ENCODE measurements at places on chromosomes 16 and 17.

DNA sequence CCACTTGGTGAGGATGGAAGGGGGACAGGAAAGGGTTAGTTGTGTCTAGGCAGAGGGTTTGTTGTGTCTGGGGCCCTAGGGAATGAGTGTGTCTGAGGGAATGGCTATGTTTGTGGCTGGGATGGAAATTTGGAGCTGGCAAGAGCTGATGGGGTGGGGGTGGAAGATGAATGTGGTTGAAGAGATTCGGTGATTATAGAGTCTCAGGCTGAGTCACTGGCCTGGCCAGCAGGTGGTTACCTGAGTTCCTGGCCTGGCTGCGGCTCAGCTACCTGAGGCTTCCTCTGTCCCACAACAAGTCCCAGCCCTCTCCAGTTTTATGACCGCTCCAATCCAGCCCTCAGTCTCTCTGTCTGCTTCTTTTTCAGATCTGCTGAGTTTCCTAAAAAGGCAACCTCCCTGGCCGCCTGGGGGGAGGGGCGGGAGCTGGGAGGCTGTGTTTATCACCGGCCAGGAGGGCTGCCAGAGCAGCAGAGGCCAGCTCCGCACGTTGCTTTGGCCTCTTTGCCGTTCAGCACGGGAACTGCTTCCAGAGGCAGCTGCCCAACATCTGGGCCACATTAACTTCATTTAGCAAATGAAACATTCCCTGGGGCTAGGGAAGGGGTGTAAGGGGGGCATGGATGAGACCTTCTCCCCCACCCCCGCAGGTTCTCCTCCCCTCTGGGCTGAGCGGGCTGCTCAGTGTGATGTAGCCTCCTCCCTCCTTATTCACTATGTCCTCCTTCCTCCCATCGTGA, 21.8 kb downstream of the ITGB3 start:
- DNase-seq, result no peak

- DNase-seq, result no peak
Observed at GRCh38 chr17:9230346-9230745, 209.0 kb downstream of the NTN1 start.

GRCh38 chr17:80696456-80696855, 151.8 kb downstream of the RPTOR start:
- no peak for DNase-seq

- no peak for DNase-seq
Observed at GRCh38 chr17:29135464-29135863, 44.7 kb downstream of the MYO18A start.

DNA sequence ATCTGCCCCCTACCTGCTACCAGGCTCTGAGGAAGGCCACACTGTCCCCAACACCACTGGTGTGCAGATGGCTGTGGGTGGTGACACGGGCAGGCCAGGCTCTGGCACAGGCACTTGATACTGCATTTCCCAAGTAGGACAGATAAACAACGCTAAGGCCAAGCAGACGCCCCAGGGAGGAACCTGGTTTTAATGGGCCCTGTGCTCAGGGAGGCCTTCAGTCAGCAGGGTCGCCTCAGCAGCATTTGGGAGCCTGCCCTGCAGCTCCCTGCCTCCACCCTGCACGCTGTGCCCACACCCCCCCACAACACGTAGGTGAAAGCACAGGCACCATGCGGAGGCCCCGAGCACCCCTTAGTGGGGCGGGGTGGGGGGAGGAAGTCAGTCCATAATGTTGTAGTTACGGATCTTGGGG, 3.3 kb upstream of the FASN start:
- DNase-seq, result no peak

GRCh38 chr17:56610321-56610720, 16.8 kb downstream of the NOG start:
- no peak for DNase-seq

GRCh38 chr17:30031214-30031869, 85.3 kb upstream of the NSRP1 start:
- no peak for DNase-seq

DNA sequence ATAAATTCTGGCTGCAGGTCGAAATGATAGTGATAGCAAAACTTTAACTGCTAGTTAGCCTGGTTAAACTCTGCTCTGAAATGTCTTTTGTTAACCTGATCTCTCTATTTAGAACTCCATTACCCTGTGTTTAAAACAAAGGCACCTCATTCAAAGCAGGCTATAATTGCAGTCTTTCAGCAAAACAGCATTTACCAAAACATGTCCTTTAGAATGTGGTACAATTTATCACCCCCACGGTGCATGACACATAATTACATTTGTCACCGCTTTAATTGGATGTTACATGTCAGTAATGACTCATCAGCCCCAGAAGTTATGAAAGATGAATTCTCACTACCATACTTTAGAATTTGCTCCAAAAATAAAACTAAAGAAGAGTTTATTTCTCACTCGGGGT, 295.4 kb downstream of the TOX3 start:
- DNase-seq, result no peak

GRCh38 chr16:68324780-68325357, 14.1 kb downstream of the PRMT7 start:
- DNase-seq, result no peak

- DNase-seq, result no peak
Observed at GRCh38 chr17:46977348-46977747, 1.7 kb downstream of the RPRML start.

DNA sequence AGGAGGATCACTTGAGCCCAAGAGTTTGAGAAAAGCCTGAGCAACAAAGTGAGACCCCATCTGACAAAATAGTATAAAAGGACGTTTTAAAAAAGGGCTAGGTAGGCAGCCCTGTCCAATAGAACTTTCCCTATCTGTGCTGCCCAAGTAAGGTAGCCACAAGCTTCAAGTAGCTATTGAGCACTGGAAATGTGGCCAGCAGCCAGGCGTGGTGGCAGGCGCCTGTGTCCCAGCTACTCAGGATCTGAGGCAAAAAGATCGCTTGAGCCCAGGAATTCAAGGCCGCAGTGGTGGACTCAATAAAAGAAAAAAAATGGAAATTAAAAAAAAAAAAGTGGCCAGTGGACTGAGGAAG, 1.5 kb upstream of the NQO1 start:
- DNase-seq, result no peak

GRCh38 chr16:87469169-87469568, 23.7 kb downstream of the ZCCHC14 start:
- DNase-seq, result no peak

- DNase-seq, result no peak
Observed at GRCh38 chr17:79590523-79590860, 20.4 kb downstream of the RBFOX3 start.

- no peak for DNase-seq
Observed at GRCh38 chr16:83732536-83732935, 75.2 kb upstream of the HSBP1 start.

DNA sequence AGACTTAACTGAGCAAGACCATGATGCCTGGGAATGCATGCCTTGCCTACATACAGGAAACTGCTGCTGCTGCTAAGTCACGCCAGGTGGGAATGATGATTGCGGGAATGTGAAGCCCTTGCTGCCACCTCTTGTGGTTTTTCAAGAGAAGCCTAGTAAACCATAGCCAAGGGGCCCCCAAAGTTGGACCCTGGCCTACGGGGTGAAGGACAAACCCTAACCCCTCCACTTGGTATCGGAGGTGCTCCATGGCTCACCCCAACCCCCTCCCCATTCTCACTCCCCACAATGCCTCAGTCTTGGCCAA, 233.9 kb downstream of the ZNF423 start:
- DNase-seq, result no peak

GRCh38 chr17:32876417-32877163, at the start of gene MYO1D:
TSS of gene MYO1D (minus strand) at chr17:32877124. CDS start at chr17:32876872, 252 bp downstream.
- DNase-seq, result peak; percentile 75

DNA sequence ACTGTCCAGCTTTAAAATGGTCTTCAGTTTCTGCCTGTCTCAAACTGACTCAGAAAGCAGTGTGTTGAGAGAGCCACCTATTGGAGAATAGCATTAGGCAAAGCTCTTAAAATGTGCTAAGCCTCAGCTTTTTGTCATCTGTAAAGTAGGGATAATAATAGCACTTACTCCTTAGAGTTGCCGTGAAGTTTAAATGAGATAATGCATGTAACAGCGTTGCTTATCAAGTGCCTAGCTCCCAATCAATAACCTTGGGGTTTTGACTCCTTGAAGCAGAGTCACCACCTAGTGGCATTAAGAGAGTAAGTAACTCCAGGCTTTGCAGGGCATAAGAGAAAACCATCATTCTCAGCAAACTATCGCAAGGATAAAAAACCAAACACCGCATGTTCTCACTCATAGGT, 163.3 kb downstream of the HS3ST2 start:
- DNase-seq, result no peak

- no peak for DNase-seq
Observed at GRCh38 chr16:63981639-63982038, 1140.2 kb downstream of the CDH11 start.

DNA sequence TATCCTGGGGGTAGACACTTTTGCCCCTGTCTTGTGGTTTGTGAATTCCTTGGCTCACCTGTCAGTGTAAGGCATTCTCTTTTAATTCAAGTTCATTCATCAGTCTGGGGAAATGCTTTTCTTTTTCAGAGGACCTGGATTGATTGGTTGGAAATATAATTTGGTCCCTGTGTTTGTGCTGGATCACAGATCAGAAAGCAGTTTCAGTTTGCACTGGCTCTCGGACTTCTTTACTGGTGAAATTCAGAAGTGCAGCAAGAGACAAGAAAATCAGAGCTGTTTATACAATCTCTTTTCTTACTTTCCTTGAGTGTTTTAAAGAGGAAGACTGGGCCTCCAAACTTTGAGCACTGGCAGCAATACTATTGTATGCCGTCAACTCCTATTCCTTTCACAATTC, 161.8 kb upstream of the KCNJ16 start:
- no peak for DNase-seq

DNA sequence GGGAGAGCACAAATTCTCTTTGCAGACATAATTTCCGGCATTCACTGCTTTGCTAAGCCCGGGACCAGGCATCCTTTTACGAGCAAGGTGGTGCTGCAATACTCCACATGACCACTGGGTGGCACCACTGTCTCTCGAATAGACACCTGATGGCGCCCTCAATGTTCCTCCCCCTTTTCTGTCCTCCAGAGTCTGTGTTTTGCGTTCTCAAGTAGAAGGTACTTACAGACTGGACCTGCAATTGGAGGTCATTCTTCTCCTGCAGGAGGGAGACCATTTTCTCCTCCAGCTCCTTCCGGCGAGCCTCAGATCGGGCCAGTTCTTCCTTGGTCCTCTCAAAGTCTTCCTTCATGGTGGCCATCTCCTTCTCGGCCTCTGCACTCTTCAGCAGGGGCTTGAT, 45.2 kb downstream of the MYH13 start:
- DNase-seq, result peak; percentile 64

DNA sequence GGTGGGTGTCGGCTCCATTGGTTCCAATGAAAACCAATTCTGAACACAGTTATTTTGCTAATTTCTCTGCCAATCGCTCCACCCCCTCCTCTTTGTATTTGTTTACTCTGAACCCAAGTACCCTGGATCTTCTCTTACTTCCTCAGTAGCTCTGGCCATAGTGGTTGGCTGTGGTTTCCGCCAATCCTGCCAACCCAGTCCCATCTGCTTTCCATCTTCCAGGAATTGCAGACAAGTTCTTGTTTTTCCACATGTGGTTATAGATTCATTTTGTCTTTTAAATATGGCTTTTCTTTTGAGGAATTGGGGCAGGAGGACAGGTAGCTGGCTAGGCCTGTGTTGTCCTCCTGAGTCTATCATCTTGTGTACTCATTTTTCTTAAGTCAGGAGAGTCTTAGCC, 92.0 kb downstream of the CYLD start:
- DNase-seq, result no peak

- peak; percentile 56 for DNase-seq
Observed at GRCh38 chr17:27236717-27237315, 57.1 kb upstream of the WSB1 start.

GRCh38 chr17:36024106-36024869, 6.5 kb upstream of the CCL23 start:
- no peak for DNase-seq

DNA sequence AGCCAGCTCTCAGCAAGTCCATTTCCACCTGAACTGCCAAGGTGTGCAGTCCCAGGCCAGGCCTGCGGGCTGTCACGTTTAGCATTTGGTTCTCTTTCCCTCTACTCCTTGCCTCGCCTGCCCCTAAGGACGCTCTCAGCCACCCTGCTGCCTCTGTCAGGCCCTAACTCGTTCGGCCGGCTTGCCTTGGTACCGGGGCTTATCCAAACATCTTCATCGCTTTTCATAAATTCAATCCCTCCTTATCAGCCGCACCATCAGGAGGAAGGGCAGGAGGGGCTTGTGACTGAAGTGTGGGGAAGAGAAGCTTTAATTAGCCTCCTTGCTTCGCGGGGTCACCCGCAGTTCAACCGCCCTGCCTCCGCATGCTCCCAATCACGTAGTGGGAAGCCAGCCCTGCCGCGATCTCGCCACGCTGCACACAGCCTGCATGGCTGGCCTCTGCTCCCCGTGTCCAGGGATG, 231.1 kb downstream of the SOX9 start:
- no peak for DNase-seq

- DNase-seq, result peak; percentile 46
Observed at GRCh38 chr17:81396722-81397313, 1.6 kb downstream of the BAHCC1 start.

DNA sequence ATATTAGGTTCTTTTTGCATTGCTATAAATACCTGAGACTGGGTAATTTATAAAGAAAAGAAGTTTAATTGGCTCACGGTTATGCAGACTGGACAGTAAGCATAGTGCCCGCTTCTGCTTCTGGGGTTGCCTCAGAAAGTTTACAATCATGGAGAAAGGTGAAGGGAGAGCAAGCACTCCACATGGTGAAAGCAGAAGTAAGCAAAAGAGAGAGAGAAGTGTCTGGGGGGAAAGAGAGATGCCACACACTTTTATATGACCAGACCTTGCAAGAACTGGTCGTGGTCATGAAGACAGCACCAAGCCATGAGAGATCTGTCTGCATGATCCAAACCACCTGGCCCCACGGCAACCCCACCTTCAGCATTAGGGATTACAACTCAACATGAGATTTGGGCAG, 45.4 kb downstream of the KCNJ16 start:
- DNase-seq, result no peak

DNA sequence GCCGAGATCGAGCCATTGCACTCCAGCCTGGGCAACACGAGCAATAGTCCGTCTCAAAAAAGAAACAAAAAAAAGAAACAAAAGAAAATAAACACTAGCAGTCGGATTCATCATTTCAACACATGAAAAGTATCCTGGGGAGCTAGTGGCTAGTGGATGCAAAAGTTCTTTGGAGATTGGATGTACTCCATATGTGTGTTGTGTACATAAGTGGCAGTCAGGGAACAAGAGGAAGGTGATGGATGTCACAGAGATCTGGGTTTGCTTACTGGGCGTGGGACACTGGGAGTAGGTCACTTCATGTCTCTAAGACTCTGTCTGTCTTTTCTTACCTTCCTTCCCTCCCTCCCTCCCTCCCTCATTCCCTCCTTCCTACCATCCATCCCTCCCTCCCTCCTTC, 35.4 kb downstream of the MRC2 start:
- no peak for DNase-seq

DNA sequence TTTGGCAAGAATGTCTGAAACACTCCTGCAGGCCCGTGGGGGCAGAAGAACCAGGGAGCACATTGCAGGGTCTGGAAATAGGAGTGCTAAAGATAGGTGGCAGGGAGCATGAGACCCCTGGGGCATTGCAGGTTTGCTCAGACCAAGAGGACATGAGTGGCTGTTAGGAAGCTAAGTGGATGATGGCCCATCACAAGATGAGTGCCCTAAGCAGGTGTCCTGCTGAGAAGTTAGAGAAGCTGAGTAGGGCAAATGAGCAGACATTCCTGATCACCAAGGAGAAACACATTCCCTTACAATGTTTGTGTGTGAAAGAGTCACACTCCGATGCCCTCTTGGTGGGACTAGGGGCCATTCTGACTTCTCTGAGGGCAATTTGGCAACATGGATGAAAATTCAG, 9.9 kb downstream of the MLYCD start:
- no peak for DNase-seq
